ENCODE measurements at places on chromosomes 2 and 18. TPM values are rescaled to one million over a fixed set of nuclear protein-coding genes. Genes with fewer than 3 reads are reported as not detected.
A peak's percentile ranks its signal among the peaks of the same experiment; 100 is the strongest.

GRCh38 chr2:212891580-212891979 lies 259.8 kb downstream of the IKZF2 start:
- DNase-seq, result no peak

GRCh38 chr18:10377956-10378355 lies 76.5 kb upstream of the APCDD1 start:
- DNase-seq, result no peak

GRCh38 chr2:119732601-119733164 lies 27.0 kb upstream of the PTPN4 start:
- no peak for DNase-seq

GRCh38 chr2:77521931-77522470 lies at the start of gene LRRTM4:
Gene LRRTM4, minus strand, starts transcription at chr2:77522376.
- DNase-seq, result no peak

DNA sequence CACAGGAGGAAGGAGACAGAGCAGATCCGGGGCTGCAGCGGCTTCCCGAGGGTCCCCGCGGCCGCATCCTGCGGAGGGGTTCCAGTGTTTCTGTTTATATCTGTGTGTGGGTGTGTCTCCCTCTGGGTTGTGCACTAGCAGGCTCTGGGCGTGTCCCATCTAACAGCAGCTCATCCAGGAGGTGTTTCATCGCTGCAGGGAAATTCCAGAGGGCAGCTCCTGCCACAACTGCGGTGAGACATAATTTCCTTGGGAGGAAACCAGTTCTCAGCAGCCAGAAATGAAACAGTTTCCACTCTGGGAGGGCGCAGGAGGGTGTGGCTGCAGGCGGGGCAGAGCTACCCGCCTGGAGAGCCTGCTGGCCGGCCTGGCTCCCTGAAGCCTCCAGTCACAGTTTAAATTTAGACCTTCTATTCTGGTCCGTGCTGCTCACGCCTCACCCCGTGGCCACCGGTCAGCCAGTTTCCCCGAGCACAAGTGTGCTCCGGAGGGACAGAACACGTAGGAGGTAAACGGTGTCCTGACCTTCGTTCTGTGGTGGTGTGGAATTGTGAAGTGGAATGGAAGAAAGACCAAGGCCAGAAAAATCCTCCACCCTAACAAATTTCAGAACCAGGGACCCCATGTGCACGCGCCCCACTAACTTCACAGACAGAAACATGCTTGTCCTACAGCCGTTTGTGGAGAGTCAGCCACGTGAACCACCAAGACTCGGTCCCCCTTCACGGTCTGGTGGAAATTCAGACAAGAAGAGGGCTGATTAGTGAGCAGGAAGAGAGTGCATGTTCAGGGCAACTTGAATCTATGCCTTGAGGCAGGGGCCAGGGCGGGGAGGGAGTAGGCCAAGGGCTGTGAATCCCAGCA lies 50.2 kb downstream of the TEX44 start:
- DNase-seq, result peak; percentile 95

DNA sequence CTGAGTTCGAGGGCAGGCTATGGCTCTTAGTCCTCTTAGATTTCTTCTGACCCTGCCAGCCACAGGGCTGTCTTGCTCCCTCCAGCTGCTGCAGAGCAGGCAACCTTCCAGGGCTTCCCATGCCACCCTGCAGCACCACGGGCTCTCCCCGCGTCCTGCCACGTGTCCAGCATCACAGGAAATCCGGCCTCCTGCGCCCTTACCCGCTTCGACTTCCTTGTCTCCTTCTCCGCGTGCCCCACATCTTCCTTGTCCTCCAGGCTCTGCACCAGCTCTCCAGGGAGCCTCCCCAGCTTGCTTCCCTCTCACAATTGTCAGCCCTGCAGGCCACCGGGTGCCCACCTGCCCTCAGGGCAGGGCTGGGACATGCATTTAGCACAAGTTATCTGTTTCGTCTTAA lies 253.5 kb downstream of the DCDC2C start:
- DNase-seq, result no peak

The AQP12A gene
- total RNA-seq, result not detected

The MTX2 gene
- total RNA-seq, result 48.5 TPM

The KYNU gene
- total RNA-seq, result 44.5 TPM

The KIAA2012 gene
- total RNA-seq, result not detected

The GPR35 gene
- 1.1 TPM for total RNA-seq

The HOXD9 gene
- total RNA-seq, result not detected

All from PC-9 (cell line).